Right lung (tissue), 10 donors: ENCODE measurements at places on chromosomes 3 and 15. TPM values are rescaled to one million over a fixed set of nuclear protein-coding genes. Genes with fewer than 3 reads are reported as not detected.

- no peak for DNase-seq
Measured at GRCh38 chr3:71395927-71396695, 187.4 kb downstream of the FOXP1 start.

LIPC gene
- polyA plus RNA-seq = 0.32 TPM

DNA sequence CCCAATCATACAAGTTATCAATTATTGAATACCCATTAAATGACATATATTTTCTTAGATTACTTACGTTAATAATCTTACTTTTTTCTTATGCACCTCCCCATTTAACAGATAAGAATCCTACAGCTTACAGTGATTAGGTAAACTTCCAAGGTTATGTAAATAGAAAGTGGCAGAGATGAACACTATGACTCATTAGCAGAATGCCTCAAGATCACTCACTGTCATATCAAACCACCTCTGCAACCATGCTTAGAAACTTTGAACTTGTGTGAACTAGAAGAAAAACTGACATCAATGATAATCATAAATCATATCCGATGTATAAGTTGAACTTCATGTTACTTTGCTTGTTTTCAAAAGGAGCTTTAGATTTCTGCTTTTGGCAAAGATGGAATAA lies 911.6 kb upstream of the ARPP21 start:
- no peak for DNase-seq

DNA sequence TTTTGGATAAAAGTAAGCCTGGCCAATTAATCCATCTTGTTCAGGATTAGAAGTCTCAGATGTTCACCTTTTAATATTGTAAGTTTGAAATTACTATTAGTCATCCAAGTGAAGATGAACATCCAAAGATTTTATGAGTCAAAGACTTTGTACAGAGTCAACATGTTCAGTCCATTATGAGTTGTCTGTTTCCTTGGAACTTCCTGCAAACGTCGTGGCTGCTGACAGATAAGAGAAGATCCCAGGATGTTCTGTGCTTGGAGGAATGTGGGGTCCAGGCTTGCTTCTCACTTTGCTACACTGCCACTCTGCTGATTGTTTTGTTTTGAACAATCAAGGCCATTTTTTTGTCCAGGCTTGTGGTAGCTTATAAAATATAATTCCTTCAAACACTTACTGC lies 74.3 kb upstream of the SLCO2A1 start:
- no peak for DNase-seq

TJP1 gene
- 76.5 TPM for polyA plus RNA-seq
